Aortic smooth muscle cell (primary cell): ENCODE measurements at places on chromosomes 3 and 15. TPM values are rescaled to one million over a fixed set of nuclear protein-coding genes. Genes with fewer than 3 reads are reported as not detected.

Gene GPR27
- total RNA-seq, result 0.13 TPM in 1 of 2 replicates, not detected in the other

Gene EEF1AKMT4
- 2.2 and 3.2 TPM in 2 replicates for total RNA-seq

Gene SLC24A5
- total RNA-seq, result not detected in 2 replicates

Gene FHIT
- total RNA-seq, result 0.53 and 0.56 TPM in 2 replicates

Gene A4GNT
- total RNA-seq, result not detected in 2 replicates

Gene LMCD1
- 21.3 and 61.6 TPM in 2 replicates for total RNA-seq

Gene ATOSA
- 24.4 and 37.7 TPM in 2 replicates for total RNA-seq

Gene PPP1R2
- 161 and 205 TPM in 2 replicates for total RNA-seq

Gene FSTL1
- 849 and 1,254 TPM in 2 replicates for total RNA-seq

Gene SLC28A1
- not detected in 2 replicates for total RNA-seq

Gene HHLA2
- total RNA-seq, result not detected in 2 replicates

Gene NRG4
- not detected in 2 replicates for total RNA-seq

Gene SLC7A14
- total RNA-seq, result under 0.01 and 0.19 TPM in 2 replicates

Gene IP6K2
- 33.7 and 49.6 TPM in 2 replicates for total RNA-seq

Gene EXD1
- not detected in 2 replicates for total RNA-seq

Gene TF
- total RNA-seq, result 0.31 and 0.53 TPM in 2 replicates

Gene THUMPD3
- total RNA-seq, result 56.4 and 66.6 TPM in 2 replicates

Gene MRAS
- total RNA-seq, result 39.7 and 42.7 TPM in 2 replicates

Gene IL20RB
- total RNA-seq, result 0.31 and 0.53 TPM in 2 replicates
